ENCODE measurements at places on chromosomes 5 and 9.
A peak's percentile ranks its signal among the peaks of the same experiment; 100 is the strongest.

- DNase-seq, result no peak
These were observed 900.6 kb upstream of the CDH9 start for GRCh38 chr5:27938989-27939388.

DNA sequence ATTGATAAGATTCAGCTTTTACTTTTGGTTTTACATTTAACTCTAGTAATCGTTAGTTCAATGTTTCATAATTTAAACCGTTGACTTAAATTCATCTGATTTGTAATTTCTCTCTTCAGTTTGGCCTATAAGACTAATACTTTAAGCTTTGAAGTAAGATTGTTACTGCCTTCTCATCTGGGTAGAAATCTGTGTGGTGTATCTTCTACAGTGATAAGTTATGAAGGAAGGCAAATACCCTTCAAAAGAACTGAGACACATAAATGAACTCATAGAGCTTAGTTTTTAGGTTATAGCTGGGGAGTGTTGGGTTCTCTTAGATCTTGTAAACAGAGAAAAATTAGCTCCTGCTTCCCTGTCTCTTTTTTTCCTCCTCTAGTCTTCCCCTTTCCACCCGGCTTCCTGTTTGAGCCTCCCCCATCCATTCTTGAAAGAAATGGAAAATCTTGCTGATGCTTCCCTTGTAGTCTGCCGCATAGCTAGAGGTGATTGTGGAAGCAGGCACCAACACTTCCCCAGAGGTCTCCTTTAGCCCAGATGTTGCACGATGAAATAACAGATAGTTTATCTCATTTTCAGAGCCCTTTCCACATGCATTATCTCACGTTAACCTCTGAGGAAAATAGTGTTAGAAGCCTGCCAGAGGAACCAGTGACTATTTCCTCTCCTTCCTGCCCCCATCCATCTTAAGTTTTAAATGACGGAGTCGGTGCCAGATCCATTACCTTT lies 2.0 kb upstream of the F2RL2 start:
- DNase-seq, result no peak

DNA sequence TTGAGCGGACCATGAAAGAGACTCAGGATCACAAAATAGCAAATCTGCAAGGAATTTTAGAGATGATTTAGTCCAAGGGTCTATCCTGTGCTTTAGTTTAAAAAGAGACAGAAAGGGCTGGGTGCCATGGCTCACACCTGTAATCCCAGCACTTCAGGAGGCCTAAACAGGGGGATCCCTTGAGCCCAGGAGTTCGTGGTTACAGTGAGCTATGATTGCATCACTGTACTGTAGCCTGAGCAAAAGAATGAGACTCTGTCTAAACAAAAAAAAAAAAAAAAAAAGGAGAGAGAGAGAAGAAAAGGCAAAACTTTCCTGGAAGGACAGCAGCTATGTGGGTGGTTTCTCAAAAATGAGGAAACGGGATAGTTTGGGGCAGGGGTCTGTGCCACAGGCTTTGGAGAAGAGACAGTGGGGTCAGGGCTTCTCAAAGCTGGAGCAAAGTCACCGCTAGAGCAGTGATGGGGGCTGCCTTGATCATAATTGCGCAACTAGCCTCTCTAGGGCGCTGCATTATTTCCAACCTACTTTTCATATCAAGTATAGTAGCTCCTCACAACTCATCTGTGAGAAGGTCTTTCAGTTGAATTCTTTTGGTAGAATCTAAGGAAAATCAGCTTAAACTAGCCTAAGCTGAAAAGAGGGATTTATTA lies 8.5 kb upstream of the ANKH start:
- DNase-seq, result no peak

DNA sequence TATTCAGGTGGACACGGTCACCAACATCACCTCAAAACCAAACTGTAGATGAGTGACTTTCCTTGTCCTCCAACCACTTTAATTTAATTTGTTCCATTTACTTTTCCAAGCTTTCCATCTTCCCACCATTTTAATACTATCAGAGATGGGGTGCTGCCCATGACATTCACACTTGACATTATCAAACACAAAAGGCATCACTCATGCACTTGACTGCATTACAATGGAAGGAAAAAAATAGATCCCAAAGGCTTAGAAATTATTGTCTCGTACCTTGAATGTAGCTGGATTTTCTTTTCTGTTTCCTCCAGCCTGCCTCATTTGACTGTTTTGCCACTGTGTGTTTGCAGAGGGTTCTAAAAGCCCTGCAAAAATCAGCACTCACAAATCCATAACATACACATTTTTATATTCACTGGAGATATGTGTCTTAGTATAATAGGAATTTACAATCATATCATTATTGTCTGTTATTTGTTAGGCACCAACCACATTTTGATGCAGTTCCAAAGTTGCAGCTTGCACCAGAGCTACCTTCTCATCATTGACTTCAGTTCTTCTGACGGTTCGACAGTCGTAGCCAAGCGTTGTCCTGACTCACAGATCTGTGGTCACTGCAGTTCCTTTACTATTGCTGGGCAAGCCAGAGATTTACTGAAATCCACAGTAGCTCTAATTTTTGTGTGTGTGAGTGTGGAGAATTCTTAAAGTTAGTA lies 712.3 kb upstream of the WWC1 start:
- no peak for DNase-seq

GRCh38 chr5:107546719-107547118 lies 124.0 kb downstream of the EFNA5 start:
- no peak for DNase-seq

DNA sequence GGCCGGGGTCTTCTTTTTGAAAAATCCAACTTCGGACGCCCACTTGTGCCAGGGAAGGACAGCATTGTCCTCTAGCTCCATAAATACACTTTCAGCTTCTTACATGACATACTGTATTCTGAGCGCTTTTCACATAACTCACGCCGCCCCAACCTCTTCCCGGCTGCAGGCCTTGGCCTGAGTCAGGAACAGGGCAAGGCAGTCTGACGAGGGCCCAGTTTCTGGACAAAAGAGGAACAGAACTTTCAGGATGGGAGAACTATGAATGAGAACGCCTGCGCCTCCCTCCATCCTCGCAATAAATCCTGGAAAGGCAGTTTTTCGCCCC lies 650 bp downstream of the DCTN4 start:
- no peak for DNase-seq

DNA sequence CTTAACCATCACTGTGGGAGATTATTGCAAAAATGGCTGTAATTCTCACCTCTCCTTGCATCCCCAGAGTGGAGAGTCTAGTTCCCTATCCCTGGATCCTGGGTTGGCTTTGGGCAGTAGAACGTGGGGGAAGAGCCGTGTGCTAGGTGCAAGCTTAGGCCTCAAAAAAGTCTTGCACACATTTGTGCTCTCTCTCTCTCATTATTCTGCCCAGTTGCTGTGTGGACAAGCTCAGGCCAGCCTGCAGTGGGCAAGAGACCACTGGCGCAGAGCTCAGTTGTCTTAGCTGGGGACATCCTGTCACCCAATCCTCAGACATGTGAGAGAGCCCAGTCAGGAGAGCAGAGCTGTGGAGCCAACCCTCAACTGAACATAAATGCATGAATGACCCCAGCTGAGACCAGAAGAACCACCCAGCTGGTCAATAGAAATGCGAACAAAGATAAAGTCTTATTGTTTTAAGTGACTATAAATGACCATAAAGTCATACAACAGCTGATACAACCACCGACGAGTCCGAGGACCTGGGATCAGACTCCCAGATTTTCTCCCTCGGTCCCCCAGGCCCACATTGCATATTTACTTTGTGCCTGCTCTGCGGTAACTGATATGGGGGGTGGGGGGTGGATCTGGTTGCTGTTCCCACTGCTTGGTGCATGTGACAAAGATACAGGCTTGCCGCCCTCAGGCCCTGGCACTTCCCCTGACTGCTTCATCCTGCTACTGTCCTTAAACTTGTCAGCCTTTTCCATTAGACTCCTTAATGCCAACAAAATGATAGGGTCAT lies 166.4 kb upstream of the MVB12B start:
- DNase-seq, result no peak

DNA sequence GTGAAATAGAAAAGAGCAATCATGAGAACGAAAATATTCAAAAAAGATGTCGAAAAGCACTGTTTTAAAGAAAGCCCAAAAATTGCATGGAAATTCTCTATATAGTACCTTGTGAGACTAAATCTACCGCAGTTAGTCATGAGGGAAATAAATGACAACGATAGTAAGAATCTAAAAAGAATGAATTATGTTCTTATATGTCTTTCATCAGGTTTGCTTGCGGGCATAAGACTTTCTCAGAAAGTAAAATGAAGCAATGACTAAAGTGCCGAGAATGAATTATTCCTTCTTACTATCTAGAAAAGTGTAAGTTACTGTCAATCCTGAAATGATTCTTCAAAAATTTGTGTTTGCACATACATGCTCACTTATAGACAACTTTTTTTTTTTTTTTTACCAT lies 26.4 kb downstream of the PTPRD start:
- DNase-seq, result no peak

GRCh38 chr9:86668488-86668887 lies 278.8 kb downstream of the GAS1 start:
- DNase-seq, result no peak

DNA sequence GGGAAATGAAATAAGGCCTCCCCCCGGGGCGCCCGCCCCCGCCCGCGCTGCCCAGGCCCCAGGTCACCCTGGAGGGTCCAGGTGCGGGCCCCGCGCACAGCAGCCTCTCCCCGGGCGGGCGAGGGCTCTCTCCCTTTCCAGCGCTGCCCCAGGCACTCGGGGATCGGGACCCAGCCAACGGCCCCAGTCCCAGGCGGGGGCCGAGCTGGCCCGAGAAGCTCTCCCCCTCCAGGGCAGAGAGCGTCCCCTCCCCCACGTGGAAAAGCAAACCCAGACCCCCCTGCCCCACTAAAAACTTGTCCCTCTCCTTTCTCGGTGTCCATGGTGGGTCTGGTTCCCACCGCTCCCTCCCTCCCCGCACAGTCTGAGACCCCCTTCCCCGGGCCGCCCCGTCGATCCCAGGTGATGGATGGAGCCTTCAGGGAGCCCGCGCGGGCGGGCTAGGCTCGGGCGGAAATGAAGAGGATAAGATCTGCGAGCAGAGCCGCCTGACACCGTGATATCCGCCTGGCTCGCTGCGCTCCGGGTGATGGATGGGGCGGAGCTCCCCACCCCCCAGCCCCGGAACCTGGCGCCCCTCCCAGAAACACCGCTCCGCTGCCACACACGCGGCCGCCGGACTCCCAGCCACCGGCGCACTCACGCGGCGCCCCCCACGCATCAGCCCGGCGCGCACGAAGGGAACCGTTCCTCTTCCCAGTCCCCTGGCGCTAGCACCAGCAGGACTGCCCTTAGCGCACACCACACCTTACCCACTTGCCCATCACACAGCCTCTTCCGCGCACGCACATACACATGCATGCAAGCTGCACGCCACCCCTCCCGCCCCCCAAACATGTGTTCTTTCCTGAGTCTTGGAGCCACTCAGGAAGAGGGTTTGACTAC lies 81.7 kb upstream of the ZBTB43 start:
- DNase-seq, result peak; percentile 46

DNA sequence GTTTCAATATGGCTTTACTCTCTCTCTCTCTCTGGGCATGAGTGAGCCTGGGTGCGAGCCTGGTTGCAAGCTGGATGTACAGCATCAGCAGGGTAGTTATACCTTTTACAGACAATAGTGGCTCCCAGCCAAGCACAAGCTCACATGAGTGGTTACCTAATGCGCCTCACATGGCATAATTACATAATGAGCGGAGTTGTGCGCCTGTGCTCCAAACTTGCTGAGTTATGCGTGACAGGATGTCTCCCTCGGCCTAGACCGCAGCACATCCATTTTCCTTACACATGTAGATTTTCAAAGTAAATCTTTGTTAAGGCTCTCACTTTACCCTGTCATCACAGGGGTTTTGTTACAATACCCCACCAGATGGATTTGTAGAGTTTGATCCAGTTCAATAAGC lies 233.5 kb upstream of the WWC1 start:
- DNase-seq, result no peak

GRCh38 chr9:137832191-137832700 lies 45.3 kb upstream of the CACNA1B start:
- DNase-seq, result no peak

DNA sequence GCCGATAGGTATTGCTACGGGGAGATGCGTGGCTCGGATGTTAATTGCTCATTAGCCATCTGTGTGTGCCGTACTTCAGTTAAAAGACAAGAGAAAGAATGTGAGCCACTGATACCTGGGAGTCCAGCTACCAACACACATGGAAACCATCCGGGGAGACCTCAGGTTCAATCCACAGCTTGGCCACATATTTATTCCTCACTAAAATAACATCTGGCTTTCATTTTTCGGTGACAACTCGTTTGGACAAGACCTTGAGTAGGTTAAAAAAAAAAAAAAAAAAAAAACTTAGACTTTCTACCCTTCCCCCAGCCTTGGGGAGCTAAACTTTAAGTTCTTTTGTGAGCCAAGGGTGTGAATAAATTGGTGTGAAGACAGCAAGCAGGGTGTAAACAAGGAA lies 84.1 kb downstream of the SLIT3 start:
- DNase-seq, result no peak
